NCI-H2081 (cell line): ENCODE measurements at places on chromosomes 5 and 9.

- DNase-seq = no peak
Measured at GRCh38 chr5:108104448-108104847, 277.4 kb downstream of the FBXL17 start.

DNA sequence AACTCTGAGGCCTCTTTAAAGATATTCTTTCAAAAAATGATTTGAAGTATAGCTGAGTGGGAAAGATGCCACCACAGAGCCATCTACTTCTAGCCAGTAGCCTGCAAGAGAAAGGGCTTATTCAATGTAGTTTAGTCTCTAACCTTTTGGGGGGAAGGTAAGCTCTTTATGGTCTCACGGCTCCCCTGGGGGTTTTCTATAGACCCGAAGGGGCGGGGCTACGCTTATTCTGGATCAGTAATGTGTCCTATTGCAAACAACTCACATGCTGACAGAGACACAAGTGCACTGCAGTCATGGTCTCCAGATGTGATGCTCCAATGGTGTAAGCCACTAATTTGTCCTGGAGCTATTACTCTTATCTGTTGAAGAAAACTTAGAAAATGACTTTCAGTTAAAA lies 53.4 kb upstream of the RPS23 start:
- DNase-seq = no peak

- DNase-seq = no peak
Measured at GRCh38 chr9:133076691-133077090, 14.9 kb downstream of the CEL start.

GRCh38 chr9:128724744-128725211 lies 851 bp upstream of the ZDHHC12 start:
- DNase-seq = peak; percentile 70

- no peak for DNase-seq
Measured at GRCh38 chr9:114400219-114400618, 12.4 kb upstream of the AKNA start.

GRCh38 chr5:133723651-133724366 lies 111.5 kb upstream of the FSTL4 start:
- DNase-seq = no peak

- no peak for DNase-seq
Measured at GRCh38 chr9:36831381-36832161, 202.5 kb downstream of the PAX5 start.

GRCh38 chr9:99828417-99829176 lies 6.9 kb downstream of the NR4A3 start:
- no peak for DNase-seq

DNA sequence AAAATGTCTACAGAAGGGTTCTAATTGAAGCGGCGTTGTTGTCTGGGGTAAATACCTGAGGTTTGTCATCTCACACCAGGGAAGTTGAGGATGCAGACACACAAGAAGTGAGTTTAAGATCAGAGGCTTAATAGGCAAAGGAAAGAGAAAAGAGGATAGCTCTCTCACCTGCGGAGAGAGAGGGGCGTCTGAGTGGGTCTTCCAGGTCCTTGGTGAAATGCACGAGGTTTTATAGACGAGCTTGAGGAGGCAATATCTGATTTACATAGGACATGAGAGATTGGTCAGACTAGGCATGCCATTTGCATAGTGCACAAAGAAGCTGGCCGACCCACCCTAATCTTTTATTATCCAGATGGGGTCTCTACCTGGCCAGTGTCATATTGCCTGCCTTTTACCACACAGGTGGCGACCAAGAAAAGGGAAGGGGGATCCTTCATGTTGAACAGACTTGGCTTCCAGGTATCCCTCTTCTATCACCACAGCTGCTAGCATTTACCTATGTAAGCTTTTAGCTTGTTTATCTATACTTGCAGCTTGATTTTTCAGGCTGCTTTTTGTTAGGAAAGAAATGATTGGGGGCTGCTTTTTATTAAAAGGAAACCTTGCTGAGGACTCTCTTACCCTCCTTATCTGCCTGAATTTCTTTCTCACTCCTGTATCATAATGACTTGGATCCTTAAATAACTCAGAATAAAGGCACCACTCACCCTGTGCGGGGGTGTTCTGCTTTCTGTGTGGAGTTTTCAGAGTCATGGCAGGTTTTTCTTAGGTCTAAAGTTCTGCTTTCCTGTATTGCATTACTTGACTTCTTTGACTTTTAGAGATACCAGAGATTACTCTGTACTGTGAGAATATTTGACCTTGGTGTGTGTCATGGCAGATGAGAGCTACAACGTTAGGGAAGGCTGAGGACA lies 9.4 kb upstream of the GLT6D1 start:
- no peak for DNase-seq

DNA sequence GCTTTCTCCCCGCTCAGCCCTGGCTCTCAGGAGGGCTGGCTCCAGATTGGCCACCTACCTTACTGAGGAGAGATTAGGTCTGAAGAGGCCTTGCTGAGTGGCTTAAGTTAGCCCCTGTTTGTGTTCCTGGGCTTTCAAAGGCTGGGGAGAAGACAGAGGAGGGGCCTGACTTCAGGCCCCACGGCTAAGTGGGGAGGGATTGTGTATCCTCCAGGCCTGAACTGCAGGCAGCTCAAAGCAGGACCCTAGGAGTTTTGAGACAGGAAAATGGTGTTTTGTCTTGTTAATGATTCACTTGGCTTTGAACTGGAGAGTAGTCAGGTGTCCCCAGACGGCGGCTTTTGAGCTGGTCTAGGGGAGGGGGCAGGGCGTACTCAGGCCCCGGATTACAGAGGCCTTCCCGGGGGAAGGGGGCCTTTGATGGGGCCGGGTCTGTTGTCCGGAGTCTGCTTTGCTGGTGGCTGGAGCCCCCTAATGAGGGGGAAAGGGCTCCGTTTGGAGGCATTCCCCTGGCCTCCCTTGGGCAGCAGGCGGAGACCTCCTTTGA lies 162.0 kb upstream of the SMIM23 start:
- no peak for DNase-seq

DNA sequence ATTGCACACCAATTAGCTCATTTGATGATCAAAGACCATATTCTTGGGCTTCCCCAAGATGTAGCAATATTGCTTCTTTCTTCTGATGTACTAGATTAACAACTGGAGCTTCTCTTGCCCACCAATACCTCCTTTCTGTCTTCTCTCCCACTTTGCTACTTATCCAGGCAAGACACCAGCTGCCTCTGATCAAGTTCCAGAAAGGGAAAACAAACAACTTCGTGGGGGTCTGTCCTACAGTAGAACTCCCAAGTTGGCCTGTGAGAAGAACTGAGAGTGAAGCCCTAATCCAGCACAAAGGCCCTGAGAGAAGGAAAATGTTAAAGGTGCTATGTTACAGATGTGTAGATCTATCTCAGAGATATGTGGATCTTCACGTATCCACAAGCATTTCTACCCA lies 44.9 kb downstream of the ADAMTS12 start:
- no peak for DNase-seq

GRCh38 chr9:92035687-92036410 lies 79.4 kb downstream of the SPTLC1 start:
- no peak for DNase-seq

DNA sequence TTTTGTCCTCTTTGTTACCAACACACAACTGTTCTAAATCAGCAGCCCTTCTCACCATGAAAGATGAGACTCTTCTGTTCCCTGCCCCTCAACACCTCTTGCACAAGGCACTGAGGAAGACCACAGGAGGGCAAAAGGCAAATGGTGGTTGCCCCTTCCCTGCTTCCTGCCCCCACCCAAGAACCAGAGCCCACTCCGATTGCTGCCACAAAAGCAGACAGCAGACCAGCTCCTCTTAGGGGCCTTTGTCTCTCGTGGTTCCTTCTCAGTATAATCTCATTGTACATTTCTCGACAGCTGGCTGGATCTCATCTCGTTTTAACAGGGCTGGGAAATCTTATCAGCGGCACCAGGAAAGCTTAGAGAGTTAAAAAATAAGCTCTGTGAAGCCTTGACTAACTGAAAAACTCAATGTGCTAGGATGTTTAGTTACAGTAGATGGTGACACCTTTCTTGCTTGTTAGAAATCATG lies 1.1 kb downstream of the MVB12B start:
- no peak for DNase-seq

GRCh38 chr5:72510610-72511181 lies 3.5 kb upstream of the ZNF366 start:
- no peak for DNase-seq

DNA sequence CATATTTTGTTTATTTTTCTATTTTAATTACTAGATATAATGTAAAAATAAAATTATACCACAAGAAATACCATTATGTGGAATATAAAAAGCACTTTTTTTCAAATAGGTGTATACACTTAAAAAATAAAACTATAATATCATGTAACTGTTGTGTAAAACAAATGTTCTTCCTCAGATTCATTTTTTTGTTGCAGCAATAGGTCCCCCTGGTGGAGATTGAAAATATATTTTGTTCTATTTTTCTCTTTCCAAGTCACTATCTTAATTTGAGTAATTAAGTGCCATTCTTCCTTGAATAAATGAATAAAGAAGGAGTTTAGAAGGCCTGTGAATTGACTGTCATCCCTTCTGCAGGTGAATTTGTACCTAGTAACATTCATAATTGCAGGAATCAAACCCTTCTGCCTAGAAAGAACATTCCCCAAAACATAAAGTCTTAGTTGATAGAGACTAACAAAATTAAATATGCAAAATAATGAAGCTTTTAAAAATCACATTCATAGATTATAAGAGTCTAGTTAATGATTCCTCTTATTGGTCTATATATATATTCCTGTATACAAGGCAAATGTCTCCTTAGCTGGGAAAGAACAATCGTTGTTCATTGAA lies 23.4 kb downstream of the CETN3 start:
- DNase-seq = peak; percentile 1

GRCh38 chr9:127064335-127064734 lies 58.1 kb downstream of the ANGPTL2 start:
- DNase-seq = no peak

GRCh38 chr5:60395712-60396329 lies 304.1 kb downstream of the DEPDC1B start:
- no peak for DNase-seq

GRCh38 chr9:136985027-136985602 lies 2.3 kb downstream of the LCNL1 start:
- no peak for DNase-seq

DNA sequence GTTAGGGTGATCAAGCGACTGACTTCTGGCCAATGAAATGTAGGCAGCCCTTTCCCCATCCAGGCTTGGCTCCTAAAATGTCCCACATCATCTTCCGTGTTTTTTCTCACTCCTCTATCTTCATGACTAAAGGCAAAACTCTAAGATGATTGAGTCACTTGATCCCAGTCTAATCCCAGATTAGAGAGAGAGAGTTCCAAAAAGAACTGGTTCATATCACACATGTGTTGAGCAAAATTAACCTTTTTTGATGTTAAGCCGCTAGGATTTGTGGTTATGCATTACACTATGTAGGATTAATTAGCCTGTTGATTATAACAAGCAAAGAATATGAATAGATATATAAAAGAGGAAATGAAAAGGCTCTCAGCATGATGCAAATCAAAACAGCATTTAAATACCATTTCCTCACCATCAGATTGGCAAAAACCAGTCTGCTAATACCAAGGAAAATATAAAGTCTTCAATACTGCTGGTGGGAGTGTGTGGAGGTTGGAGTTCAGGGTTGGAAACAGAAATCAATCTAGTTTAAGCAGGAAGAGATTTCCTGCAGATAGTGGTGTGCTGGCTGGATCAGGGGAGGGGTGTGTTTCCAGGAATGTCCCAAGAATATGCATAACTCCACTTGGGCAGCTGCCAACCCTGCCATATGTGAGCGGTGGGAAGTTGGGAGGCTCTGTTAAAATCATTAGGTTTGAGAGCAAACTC lies 187.6 kb upstream of the S1PR3 start:
- DNase-seq = no peak

DNA sequence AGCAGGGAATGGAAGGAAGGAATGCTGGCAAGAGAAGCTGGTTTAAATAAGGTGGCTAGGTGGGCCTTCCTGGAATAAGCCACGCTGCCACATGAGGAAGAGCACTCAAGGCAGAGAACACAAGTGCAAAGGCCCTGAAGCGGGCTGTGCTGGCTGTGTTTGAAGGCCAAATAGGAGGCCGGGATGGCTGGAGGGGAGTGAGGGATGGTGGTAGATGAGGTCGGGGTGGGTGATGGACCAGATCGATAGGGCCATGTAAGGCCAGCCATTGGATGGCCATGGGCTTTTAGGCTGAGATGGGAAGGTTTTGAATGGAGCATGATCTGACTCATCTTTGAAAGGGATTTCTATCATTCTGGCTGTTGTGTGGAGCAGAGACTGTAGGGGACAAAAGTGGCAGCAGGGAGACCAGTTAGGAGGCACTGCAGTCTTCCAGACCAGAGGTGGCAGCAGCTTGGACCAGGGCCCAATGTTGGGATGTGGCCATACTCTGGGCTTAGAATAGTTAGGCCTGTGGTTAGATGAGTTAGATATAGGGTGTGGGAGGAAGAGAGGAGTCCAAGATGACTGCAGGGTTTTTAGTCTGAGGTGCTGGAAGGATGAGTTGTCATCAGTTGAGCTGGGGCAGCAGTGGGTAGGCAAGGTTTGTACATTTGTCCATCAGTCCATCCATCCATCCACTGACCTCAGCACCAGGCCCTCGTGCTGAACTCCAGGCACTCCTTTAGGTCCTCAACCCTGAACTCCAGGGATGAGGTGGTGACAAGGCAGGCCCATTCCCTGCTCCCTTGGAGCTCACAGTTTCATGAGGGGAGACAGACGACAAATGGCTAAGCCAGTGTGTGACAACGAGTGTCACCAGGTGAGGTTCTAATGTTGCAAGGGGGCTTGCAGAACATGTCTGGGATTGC lies 30.3 kb downstream of the NDST1 start:
- DNase-seq = no peak

DNA sequence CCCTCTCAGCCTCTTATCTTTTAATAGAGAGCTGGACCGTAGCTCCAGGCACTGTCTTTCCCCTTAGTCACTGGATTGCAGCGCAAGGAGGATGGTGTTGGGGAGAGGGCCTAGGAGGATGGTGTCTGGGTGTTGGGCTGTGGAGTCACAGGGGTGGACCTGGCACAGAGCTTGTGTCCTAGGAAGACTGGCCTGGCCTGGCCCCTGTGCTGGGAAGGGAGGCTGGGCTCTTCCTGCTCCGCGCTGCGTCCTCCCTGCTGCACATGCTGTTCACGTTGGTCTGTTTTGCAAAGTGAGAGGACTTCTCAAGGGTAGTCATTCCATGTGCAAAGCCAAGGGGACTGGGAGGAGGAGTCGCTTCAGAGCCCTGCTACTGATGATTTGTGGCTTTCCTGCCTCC lies 123.9 kb downstream of the EHMT1 start:
- no peak for DNase-seq

GRCh38 chr5:124822647-124823046 lies 76.2 kb upstream of the ZNF608 start:
- DNase-seq = no peak

DNA sequence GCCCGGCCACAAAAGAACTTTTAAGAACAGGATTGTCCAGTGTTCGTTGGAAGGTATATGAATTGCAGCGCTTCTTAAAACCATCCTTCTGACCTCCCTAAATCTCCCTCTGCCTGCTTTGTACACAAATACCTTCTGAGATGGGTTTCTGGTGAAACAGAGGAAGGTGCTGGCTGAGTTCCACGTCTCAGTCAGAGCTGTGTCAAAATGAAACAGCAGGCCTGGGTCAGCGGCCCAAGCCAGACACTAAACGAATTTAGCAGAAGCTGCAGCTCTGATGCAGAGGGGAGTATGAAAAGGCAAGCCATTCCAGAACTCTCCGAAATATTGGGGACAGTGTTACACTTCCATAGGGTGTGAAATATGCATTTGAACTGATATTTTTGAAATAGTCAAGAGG lies 37.8 kb upstream of the CRB2 start:
- DNase-seq = no peak

GRCh38 chr9:83932011-83932410 lies 10.8 kb upstream of the KIF27 start:
- DNase-seq = no peak
